Activated CD4-positive, alpha-beta T cell treated with anti-CD3 and anti-CD28 coated beads, Interleukin-2, amount 50 U/mL, for 4 hours (primary cell): ENCODE measurements at places on chromosomes 3 and 15.

DNA sequence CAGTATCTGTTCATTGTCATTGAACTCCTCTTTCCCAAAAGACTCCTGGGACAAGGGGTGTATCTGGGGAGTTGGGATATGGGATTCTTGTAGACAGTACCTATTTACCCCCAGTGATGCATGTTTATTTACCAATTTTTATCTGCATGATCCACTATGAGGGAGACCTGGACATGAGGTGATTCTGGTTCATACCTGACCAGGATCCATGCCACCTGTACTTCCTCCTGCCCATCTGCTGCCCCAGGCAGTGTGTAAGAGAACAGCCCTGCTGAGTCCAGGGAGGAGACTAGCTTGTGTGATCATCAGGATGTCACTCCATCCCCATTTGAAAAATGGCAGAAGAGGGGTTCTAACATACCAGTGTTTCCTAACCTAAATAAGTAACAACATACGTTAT, 3.1 kb upstream of the TPRG1 start:
- no peak for DNase-seq

DNA sequence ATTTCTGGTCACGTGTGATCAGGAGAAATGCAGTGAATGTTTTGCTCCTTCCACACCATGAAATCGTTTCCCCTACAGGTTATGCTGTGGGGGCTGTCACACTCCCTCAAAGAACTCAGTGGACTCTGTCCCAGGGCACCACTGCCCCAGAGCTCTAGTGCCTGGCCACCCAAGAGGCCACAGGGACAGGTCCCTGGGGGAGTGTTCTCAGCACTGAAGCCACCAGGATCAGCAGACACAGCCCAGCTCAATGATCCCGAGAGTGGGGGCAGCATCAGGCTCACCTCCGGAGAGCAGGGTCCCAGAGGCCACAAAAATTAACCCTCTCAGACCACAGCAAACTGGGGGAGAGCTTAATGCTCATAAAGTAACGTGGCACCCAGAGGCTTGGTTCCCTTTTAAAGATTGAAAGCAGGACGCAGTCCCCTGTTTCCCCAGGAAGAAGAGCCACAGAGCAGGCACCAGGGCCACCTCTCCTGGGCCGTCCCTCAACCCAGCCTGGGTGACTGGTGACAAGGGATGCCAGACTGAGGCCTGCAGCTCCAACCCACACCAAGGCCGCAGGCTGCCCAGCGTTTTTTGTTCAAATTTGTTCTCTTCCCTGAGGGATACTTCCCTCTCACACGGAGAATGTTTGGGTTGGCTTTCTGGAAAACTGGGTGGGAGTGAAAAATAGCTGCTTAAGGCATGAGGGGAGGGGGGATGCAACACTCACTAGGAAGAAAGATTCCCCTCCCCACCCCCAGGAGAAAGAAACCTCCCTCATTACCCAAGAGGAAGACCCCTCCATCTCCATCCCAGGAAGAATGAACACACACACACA, 123.3 kb upstream of the IGF1R start:
- DNase-seq: no peak

DNA sequence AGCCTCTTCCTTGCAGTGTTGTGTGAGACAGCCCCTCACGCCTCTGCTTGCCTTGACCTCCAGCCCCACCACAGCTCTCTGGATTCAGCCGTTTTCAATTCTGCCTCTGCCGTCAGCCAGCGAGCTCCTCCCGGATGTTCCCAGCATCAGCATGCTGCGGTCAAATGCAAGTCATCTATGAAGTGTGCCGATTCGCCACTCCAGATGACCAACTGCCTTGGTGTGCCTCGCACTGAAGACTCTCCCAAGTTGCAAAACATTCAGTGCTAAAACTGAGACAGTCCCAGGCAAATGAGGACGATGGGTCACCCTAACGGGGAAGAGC, 30.6 kb upstream of the RASA2 start:
- DNase-seq: no peak

GRCh38 chr3:100984308-100984707, 8.9 kb downstream of the ABI3BP start:
- no peak for DNase-seq

DNA sequence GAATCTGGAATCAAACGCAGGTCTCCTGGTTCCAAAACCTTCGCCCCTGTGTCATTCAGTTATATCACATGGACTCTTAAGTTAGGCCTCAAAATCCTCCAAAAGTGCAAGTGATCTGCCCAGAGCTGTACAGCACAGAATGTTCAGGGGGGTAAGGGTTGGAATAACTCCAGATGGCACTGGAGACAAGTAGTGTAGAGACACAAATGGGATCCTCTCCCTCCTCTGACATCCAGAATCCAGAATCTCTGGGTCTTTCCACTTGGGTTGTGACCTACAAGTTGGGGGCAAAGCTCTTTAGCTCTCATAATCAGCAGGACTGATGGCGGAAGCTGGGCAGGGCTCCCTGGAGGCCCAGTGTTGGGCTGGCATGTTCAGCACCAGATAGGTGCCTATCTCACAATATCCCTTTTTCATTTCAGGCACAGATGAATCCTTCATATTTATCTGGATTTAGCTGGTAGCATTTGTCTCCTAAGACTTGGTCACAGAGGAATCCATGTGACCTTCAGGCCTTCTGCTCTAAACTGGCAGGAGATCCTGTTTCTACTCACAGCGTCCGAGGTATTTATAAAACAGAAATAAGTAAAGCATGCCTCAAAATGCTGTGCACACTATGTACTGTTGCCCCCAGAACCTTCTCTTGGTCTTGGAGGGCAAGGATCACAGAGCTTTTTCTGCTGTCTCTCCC, 15.4 kb downstream of the ABHD2 start:
- DNase-seq: no peak

- DNase-seq: no peak
Measured at GRCh38 chr3:5309602-5310001, 122.1 kb downstream of the EDEM1 start.

- no peak for DNase-seq
Measured at GRCh38 chr15:65414841-65415621, 7.7 kb downstream of the IGDCC4 start.

DNA sequence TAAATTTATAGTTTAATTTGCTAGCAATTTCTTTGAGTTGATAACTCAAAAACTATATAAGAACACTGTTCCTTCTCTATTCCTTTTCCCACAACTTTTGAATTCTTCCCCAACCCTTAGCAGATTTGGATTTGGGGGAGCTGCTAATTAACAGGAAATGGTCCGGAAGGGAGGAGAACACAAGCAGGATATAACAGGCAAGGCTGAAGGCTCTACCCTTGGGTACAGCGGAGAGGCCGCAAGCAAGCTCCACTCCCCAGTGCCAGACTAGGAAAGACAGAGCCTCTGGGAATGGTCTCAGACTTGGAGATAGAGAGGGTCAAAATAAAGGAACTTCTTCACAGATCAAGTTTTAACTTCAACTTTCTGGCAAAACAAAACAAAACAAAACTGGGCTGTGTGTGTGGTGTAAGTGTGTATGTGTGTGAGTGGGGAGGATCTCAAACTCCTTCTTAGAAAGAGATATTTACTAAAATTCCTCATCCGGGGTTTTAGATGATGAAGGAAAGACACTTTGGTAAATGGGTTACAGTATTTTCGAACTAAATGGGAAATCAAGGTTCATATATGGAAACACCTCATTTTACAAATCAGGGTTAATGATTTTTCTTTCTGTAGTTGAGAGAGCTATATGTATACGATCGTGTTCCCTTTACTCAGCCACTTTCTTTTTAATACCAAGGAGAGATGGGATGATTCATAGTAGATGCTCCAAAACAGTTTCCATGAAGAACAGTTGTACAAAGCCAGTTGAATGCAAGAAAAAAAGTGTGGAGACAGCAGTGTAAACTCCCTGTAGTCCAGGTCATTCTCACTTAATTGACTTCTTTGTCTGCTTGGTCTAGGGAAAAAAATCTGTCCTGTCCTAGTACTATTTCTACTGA, 161.1 kb downstream of the TP63 start:
- DNase-seq: no peak

- no peak for DNase-seq
Measured at GRCh38 chr15:85766001-85766831, 28.5 kb downstream of the KLHL25 start.

DNA sequence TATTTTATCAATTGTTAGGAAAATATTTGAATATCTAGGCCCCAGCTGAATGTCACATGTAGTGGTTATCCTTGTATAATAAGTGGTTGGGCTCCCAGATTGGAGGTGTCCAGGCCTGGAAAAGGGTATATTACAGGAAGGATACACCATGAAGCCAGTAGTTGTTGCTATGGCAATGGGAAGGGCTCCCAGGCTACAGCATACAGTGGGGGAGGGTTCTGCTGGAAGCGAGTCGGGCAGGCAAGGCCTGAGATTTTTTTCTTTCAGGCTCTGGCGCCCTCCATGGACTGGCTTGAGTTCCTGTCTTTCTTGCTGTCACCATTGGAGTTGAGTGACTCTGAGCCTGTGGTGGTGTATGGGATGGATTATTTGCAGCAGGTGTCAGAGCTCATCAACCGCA, 8.9 kb downstream of the ECE2 start:
- DNase-seq: peak; percentile 28

DNA sequence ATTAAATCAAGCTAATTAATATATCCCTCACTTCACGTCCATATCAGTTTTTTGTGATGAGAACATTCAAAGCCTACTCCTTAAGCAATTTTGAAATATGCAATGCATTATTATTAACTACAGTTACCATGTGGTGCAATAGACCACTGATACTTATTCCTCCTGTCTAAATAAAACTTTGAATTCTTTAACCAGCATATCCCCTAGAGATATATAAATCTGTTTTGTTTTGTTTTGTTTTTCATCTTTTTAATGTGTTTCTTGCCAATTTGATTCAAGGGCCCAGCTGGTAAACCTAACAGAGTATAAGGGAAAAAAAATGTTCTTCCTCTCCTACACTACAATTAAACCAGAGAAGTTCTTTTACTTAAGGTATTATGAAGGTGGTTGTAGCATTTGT, 524.2 kb downstream of the NAALADL2 start:
- no peak for DNase-seq

- DNase-seq: no peak
Measured at GRCh38 chr3:155516439-155516838, 223.0 kb upstream of the STRIT1 start.

- no peak for DNase-seq
Measured at GRCh38 chr15:87656372-87656771, 600.2 kb downstream of the NTRK3 start.

GRCh38 chr15:70400766-70401541, 303.2 kb upstream of the TLE3 start:
- no peak for DNase-seq

- no peak for DNase-seq
Measured at GRCh38 chr3:42005401-42005800, 43.5 kb upstream of the ULK4 start.

- DNase-seq: peak; percentile 57
Measured at GRCh38 chr15:69713726-69714559, 261.3 kb downstream of the RPLP1 start.

DNA sequence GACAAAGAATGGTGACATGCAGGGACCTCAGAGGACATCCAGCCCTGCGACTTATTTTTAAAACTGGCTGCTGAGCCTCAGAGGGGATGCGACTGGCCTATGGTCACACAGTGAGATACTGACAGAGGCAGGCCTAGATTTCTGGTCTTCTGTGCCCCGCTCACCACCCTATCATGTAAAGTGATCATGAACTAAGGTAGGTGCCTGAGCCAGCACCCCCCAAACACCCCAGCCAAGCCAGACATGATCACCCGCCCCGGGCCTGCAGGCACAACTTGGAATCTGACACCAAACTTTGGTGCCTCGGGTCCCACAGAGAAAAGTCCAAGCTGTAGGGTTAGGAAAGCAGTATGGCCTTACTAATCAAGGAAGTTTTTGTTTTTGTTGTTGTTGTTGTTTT, 33.9 kb upstream of the HHATL start:
- no peak for DNase-seq

- DNase-seq: no peak
Measured at GRCh38 chr3:165346503-165346902, 150.3 kb upstream of the SLITRK3 start.

- DNase-seq: no peak
Measured at GRCh38 chr3:184945886-184946625, 134.1 kb downstream of the VPS8 start.

GRCh38 chr15:47750030-47750739, 32.9 kb downstream of the SEMA6D start:
- DNase-seq: no peak

DNA sequence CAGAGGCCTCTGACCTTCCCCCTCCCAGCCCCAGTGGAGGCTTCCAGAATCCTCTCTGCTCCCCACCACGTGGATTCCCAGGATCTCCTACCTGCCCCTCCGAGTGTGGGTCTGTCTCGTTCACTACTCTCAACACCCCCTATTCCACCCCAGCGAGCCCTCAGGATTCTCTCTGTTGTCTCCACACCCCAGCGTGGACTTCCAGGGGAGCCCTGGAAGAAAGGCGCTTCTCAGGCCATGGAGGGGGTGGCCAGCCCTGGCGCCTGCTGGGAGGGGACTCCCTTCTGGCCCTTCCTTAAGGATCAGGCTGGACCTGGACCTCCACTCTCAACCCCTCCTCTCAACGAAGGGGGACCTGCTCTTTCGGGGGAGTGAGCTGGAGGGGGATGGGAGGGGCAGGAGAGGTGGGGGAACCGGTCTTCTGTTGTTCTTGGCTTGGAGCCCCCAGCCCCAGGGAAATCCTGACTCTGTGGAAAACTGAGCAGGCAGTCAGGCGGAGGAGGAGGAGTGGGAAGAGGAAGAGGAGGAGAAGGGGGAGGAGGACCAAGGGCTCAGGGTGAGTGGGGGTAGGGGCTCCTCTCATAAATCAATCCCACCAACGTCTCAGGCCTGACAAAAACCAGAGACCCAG, 32.9 kb downstream of the EPHB3 start:
- no peak for DNase-seq

- DNase-seq: no peak
Measured at GRCh38 chr15:22939652-22940061, 40.5 kb downstream of the CYFIP1 start.

GRCh38 chr3:101081999-101082398, 88.8 kb upstream of the ABI3BP start:
- no peak for DNase-seq

- no peak for DNase-seq
Measured at GRCh38 chr3:13078163-13078905, 5.1 kb upstream of the IQSEC1 start.

- DNase-seq: no peak
Measured at GRCh38 chr15:42404461-42405235, 45.3 kb downstream of the CAPN3 start.

- DNase-seq: no peak
Measured at GRCh38 chr3:67614195-67614594, 40.2 kb downstream of the SUCLG2 start.

DNA sequence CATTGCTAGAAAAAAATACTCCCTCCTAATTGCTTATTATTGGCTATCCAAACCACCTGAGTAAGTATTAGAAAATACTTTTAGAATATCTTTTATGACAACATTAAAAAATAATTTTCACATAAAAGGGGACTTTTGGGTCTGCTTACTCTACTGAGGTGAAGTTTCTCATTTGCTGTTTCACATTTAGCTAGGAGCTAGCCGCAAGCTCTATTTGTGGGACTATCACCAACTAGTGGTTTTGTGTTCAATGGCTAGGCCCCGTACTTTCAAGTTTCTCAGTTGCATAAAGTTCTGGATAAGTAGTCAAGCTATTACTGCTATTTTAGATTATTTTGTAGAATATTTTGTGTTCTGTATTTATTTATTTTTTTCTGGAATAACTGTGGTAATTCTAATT, 244.2 kb upstream of the SLITRK3 start:
- DNase-seq: no peak

- DNase-seq: no peak
Measured at GRCh38 chr15:27456807-27457206, 485.8 kb downstream of the GABRG3 start.

GRCh38 chr3:69292959-69293574, 92.8 kb downstream of the FRMD4B start:
- no peak for DNase-seq

- no peak for DNase-seq
Measured at GRCh38 chr3:115418583-115418982, 204.7 kb upstream of the GAP43 start.
